ENCODE measurements at places on chromosomes 16 and 17.

GRCh38 chr17:27433521-27433920 is 22.7 kb upstream of the KSR1 start:
- no peak for DNase-seq

DNA sequence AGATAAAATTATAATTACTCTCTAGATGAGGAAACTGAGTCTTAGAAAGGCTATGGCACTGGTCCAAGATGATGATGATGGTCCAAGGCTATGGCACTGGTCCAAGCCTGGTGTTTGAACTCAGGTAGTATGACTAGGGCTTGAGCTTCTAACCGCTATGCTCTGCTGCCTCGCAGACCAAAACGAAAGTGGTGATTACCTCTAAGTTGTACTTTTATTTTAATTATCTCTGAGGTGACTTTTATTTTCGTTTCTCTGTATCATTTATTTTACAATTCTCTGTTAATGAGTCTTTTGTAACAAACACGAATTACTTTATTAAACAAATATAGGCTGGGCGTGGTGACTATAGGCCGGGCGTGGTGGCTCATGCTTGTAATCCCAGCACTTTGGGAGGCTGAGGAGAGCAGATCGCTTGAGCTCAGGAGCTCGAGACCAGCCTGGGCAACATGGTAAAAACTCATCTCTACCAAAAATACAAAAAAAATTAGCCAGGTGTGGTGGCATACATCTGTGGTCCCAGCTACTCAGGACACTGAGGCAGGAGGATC is 5.6 kb downstream of the REXO5 start:
- DNase-seq = no peak

DNA sequence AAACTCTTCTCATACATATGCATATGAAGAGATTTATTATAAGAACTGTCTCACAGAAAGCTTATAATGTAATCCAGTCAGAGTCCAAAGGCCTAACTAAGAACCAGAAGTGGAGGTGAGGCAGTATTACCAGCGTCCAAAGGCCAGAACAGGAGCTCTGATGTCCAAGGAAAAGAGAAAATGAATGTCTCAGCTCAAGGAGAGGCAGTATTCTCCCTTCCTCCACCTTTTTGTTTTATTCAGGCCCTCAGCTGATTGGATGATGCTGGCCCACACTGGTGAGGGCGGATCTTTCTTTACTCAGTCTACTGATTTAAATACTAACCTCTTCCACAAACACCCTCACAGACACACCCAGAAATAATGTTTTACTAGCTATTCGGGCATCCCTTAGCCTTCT is 43.4 kb downstream of the FBXL20 start:
- DNase-seq = no peak

GRCh38 chr16:85635545-85636140 is 22.5 kb downstream of the GSE1 start:
- DNase-seq = no peak

DNA sequence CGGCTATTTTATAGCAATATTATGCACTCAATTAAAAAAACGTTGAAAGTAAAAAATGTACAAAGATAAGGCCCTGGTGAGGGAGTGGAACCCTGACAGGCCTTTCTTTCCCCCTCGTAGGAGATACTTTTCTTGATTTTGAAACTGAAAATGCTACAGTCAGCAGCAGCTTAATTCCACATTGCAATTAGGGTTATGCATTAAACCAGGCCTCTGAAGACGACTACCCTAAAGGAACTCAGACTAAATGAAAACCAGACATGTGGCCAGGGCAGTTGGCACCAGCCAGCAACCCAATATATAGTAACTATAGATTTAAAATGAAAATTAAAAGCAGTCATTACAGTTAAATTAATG is 463.2 kb upstream of the MAF start:
- DNase-seq = no peak

DNA sequence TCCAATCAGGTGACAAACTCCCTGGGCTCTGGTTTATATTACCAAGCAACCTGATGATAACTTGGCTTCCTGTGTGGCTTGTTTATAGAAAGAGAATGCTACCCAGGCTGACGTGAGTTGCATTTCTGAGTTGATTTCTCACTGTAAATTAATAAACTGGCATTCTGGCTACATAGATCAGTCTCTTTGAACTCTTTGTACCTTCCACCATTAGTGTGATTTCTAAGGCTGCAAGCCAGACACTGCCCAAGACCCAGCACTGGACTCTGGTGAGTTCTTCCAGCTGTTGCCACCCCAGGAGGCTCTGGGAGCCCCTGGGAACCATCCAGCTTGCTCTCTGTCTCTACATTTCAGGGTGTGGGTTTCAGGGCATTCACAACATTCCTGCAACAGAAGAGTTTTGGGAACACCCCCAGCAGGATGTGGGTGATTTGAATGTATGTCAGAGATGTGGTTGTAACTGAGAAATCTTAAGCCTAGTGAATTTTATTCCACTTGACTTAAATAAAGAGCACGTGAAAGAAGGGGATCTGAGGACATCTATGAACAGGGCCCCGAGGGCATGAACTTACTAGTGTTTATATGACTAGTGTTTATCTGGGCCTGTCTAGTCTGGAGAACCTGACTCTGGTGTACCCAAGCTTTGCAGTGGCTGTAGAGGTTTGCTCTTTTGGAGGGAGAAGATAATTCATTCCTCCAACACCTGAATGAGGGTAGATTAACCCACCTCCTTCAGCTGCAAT is 30.3 kb upstream of the LRRC37A start:
- DNase-seq = no peak

DNA sequence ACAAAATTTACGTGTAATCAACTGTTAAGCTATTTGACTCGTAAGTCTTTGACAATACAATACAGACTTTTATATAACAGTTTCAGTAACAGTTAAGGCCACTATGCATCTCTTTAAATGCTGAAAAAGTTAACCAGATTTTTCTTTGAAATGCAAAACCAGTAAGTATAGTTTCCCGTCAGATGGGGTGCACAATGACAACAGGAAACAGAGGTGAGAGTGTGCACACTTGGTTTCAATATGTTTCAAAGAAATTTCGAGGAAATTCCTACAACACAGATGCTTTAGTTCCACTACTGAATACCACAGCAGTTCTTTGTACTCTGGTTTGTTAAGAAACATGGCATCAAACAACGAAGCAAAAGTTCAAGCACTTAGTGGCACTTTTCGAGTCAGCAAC is 48.4 kb downstream of the RNF157 start:
- peak; percentile 41 for DNase-seq

- DNase-seq = no peak
Measured at GRCh38 chr17:81245024-81245664, 6.0 kb downstream of the NDUFAF8 start.

DNA sequence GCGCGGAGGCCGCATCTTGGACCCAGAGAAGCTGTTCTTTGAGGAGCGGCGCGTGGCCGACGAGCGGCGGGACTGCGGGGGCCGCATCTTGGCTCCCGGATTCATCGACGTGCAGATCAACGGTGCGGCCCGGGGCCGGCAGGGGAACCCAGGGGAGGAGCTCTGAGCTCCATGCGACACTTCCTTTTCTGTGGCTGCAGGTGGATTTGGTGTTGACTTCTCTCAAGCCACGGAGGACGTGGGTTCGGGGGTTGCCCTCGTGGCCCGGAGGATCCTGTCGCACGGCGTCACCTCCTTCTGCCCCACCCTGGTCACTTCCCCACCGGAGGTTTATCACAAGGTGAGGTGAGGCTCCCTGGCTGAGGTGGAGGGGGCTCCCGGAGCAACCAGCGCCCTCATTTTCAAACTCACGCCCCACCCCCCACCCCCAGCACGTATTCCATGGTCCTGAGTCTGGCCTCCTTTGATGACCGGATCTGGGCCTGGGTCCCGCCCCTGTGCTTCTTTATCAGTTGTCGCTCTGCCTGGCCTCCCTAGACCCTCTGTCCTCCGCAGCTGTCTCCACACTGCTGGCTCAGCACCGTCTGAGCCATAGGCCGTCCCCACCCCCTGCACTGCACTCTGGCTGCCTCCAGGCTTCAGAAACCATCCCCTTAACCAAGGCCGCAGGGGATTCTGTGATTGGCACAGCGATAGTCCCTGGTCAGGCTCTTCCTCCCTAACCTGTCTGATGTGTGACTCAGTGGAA is 787 bp downstream of the AMDHD2 start:
- peak; percentile 37 for DNase-seq

DNA sequence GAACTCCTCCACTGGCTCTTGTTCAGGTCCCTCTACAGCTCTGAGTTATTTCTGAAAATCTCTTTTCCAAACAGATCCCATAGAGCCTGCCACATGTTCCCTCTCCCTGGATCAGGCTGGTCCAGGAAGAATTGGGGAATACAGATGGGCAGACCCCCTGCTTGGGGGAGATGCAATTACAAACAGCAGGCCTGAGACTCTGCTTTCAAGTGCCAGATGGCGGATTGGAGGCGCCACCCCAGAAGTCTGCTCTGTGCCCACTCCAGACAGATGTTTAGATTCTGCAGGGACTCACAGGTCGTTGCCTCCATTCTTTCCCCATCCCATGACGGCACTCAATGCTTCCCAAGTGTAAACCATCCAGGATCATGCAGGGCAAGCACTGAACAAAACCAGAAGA is 316.6 kb downstream of the SLC39A11 start:
- DNase-seq = no peak

DNA sequence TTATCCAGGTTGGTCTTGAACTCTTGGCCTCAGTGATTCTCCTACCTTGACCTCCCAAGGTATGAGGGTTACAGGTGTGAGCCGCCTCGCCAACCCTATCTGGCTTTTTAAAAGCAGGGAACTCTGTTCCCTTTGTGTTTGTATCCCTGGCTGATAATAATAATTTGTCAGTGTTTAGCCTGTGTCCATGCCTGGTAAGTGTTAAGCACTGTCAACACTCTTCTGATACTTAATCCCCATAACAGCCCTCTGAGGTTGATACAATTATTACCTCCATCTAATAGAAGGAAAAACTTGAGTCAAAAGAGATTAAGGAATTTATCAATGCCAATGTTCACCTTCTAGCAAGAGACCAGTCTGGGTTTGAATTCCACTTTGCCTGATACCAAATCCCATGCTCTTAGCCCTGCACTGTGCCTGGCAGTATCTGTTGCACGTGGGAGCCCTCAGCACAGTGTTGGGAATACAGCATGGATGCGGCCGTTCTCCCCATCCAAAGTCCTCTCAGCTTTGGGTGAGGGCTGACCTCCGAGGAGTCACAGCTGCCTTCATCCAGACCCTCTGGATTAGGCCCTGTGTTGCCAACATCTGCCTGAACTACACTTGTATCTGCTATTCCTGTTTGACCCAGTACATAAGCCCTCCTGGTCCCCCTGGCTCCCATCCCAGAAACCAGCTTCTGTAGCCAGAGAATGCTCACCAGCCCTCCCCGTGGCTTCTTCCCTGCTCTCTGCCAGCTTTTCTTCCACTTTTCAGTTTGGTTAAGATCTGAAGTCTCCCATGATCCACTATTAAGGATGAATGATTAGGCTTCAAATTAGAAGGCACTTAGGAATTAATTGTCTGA is 335.6 kb upstream of the ASIC2 start:
- DNase-seq = no peak

GRCh38 chr16:23368469-23368868 is 66.4 kb downstream of the SCNN1B start:
- no peak for DNase-seq

GRCh38 chr16:75267631-75268264 is 16.3 kb upstream of the BCAR1 start:
- DNase-seq = no peak

DNA sequence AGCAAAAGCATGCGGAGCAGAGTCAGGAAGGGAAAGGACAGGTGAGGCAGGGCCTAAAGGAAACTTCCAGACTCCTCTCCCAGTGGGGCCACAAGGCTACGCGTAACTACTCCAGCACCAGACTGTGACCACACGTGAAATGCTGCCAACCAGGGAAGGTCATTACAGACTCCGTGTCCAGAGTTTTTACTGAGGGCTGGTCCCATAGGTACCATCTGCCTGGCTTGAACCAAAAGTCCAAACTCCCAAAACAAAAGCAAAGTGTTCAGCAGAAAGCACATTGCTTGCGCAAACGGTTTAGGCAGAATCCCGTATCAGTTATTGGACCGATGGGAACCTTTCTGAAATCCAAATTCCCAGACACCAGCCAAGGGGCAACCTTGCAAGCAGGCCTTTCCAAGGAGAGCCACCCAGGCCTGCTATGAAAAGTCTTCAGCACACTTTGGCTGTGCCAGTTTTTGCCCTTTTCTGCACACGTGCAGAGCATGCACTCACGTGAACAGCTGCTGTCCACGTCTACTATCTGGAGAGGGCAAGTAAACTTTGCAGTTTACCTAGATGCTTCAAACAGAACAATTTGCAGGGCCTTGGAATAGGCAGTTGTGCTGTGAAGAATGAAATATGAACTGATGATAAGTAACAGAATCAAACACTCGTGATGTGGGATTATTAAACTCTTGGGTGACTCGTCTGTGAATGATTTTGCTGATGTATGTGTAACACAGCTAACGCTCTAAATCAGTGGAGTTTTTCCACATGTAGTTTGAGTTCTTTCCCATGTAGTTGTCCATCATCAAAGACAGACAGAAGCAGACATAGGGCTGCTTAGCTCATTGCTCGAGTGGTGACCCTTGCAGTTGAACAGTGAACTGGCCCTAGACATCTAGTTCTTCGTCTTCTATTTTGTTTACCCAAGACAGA is 58.1 kb upstream of the CRISPLD2 start:
- no peak for DNase-seq

DNA sequence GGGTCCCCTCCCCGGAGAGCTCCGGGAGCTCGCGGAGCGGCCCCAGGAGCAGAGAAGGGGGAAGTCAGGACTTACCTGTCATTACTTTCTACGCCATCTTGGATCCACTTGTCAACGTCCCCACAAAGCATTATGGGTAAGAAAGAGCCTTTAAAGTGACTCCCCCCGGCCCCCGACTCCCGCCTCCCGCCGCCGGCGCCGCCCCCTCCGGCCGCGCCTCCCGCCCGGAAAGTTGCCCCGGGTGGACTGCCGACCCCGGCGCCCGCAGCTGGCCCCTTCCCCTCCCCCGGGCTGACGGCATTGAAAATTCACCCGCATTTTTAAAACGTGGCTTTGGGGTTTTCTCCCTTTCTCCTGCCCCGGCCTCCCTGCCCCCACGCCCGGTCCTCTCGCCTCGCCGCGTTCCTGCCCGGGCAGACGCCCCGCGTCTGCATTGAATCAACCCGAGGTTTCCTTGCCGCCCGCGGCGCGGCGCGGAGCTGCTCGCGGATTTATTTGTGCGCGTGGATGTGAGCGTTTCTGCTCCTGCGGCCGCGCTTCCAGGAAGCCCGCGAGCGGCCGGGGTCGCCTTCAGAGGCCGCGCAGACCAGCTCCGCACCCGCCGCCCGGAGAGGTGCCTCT is at the start of gene HELZ:
TSS of gene HELZ (minus strand) at position 124 of the 621 bp plus-strand sequence. CDS start 26,392 bp downstream, outside the sequence.
- peak; percentile 73 for DNase-seq

- no peak for DNase-seq
Measured at GRCh38 chr17:20988001-20988636, 54.7 kb downstream of the USP22 start.

All from activated naive CD4-positive, alpha-beta T cell treated with anti-CD3 and anti-CD28 coated beads, Interleukin-2, amount 50 U/mL, for 16 hours (primary cell).